Kasumi-1 (cell line): ENCODE measurements at places on chromosomes 16 and 17.

- no peak for DNase-seq
Measured at GRCh38 chr16:57411362-57411976, 6.9 kb downstream of the CCL17 start.

DNA sequence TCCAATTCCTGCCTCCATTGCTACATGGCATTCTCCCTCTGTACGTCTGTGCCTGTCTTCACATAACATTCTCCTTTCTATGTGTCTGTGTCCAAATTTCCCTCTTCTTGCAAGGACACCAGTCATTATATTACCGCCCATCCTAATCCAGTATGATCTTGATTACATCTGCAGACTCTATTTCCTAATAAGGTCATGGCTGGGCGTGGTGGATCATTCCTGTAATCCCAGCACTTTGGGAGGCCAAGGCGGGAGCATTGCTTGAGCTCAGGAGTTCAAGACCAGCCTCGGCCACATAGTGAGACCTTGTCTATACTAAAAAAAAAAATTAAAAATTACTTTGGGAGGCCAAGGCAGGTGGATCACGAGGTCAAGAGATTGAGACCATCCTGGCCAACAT is 5.0 kb upstream of the PRR14 start:
- DNase-seq, result no peak

- no peak for DNase-seq
Measured at GRCh38 chr16:68401871-68402747, 46.2 kb downstream of the SMPD3 start.

- DNase-seq, result no peak
Measured at GRCh38 chr17:65531256-65532100, 30.0 kb downstream of the AXIN2 start.

DNA sequence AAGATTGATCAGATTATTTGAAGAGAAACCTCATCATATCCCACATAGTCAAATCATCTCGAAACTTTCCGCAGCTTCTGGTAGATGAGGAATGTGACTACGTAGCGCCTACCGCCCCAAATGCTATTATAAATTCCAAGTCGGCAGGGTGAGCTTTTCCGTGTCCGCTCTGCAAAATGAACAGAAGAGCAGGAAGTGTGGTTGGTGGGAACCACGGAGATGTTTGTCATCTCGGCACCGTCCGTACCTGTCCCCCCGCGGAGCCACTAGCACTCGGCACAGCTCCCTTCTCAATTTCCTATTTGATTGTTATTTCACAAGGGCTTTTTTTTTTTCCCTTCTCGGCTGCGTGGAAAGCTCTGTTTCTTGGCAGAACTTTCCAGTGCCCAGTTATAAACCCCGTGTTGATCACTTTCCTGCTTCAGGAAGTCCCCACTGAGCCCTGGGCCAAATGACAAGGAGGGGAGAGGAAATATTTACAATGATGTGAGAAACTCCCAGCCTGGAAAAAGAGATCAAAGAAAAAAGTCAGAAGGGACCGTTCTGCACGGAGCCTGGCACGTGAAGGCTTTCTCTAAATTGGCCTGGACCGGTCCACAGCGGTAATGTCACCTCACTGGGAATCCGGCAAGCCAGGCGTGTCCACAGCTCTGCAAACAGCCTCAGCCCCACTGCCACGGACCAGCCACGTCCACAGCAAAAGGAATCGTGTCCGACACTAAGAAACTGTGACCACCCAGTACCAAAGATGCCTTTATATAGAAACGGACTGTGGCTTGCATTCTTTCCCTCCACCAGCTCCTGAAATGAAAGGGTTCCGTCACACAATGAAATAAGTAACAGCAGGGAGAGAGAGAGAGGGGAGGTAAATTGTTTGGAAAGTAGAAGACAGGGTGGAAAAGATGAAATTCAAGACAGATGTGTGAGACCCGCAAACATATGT is 65.0 kb downstream of the MRM3 start:
- no peak for DNase-seq

- no peak for DNase-seq
Measured at GRCh38 chr16:73019457-73020362, 28.2 kb downstream of the ZFHX3 start.

DNA sequence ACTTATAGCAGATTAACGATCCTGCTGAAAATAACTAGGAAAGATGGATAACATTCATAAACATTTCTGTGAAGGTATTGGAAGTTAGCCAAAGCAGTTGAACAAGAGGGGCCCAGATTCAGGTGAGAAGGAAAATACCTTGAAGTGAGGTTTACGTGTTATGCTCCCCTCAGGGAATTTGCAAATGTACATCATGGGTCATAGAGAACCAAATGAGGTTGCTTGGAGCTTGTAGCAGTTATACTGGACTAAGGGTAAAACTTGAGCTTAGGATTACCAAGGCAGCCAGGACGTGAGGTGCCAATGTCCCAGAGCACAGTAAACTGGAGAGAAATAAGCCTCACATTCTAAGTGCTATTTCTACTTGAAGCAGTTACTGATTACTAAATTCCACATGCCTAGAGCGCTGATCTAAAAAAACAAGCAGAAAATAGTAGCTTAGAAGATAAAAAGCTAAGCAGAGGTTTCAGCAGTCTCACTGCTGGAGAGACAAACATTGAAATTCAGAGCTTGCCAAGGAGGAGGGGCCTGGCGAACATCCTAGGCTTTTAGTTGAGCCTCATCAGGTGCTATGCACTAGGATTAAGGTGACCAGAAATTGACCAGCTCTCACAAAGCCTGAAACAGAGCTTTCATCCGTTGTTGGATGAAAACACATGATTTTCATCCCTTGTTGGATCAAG is 136.7 kb upstream of the FAM20A start:
- no peak for DNase-seq

- no peak for DNase-seq
Measured at GRCh38 chr17:17118399-17118798, 76.1 kb downstream of the MPRIP start.
